Activated CD4-positive, alpha-beta T cell treated with anti-CD3 and anti-CD28 coated beads, Interleukin-2, amount 50 U/mL, for 1 hour (primary cell): ENCODE measurements at places on chromosomes 3 and 15.

DNA sequence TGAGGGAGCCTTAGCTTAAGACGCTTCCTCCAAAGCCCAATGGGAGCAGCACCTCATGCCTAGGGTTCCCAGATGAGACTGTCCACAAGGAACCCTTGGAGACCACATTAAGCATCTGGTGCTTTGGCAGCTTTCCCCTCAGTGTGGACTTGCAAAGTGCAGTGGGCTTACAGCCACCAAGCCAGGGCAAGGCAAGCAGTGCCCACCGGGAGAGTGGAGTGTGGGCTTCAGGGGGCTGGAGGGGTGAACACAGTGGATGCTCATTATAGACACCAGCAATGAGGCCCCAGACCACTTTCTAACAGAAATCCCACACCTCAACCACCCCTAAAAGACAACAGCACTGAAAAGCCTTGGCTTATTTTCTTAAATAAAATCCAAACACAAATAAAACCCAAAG, 9.1 kb upstream of the MUSTN1 start:
- DNase-seq = no peak

DNA sequence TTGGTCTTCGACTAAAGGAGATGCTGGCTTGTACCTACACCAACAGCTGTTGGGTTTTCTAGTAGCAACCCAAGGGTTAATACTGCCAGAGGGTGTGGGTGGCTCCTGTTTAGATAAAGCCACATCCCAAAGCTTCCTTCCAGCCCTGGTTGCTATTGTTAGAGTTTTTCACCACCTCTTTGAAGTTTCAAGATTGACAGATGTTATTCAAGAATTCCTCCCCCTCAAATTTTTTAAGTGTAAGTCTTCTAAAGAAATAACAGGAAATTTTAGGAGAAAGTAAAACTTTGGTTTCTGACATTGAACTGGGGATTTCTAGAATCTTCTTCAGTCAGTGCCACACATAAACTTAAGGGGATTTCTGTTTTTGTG, 60.9 kb downstream of the TGFBR2 start:
- no peak for DNase-seq

- DNase-seq = peak; percentile 6
Observed at GRCh38 chr3:197501879-197502620, 53.7 kb downstream of the BDH1 start.

DNA sequence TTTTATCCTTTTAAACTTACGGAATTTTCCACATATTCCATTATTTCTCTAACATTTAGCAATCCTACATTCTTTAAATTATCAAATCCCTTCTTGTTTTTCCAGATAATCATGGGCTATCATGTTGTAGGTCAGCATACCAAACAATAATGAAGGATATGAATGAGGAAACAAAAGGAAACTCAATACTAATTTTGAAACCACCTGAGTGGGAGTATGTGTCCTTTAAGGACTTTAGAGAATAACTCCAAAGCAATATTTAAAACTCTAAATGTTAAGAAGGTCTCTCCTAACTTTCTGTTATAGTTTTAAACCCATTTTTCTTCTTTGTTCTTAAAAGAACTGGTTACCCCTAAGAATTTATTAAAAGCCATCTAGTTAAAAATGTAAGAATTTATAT, 43.0 kb downstream of the TP53BP1 start:
- no peak for DNase-seq

DNA sequence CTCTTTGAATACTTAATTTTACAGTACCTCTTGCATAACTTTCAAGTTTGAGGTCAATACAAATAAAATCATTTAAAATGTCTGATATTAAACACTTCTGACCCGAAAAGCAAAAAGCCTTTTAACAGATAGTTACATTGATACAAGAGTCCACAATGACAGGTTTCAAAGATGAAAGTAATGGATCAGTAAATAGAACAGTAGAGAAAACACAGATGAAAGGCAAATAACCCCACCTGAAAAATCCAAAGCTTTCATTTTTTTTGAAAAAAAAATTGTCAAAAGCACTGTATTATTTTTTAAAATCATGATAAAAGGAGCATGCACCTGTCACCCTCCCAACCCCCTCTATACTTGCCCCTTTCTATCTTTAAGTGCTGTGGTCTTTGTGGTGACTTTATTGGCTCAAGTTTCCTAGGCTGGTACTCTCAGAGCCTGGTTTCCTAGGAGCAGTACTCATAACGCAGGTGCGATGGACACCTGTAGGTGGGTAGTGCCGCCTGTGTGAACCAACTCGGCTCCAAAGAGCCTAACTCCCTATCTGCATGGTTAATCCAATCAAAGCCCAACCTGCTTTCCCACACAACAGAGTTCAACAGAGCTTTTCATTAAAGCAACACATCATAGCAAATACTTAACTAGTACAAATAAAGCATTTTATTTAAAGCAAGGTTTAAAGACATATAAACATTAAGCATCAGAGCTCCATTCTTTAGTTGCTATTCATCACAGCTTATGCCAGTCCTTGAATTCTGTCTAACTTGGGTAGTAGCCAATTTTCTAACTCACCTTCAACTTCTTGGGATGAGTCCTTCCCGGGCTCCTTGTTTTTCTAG, 32.2 kb downstream of the LIPC start:
- DNase-seq = no peak

DNA sequence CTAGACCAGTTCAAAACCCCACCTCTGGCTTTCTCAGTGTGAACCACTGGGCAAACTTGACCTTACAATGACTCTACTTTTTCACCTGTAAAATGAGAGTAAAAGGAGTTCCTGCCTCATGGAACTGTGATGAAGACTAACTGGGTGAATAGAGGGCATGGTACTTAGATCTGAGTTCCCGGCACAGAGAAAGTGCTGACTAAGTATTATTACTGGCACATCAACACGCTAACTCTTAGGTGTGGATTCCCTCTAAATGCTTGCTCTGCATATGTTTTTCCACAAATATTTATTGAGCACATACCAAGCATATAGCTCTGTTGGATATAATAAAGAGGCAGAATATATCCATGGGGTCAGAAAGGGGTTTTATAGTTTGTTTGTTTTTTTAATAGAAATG, 437.8 kb downstream of the MAGI1 start:
- no peak for DNase-seq

GRCh38 chr3:13282986-13283876, 136.9 kb downstream of the NUP210 start:
- DNase-seq = peak; percentile 8

GRCh38 chr3:81268526-81268925, 492.9 kb downstream of the GBE1 start:
- no peak for DNase-seq

- no peak for DNase-seq
Observed at GRCh38 chr15:41832875-41833274, 5.0 kb downstream of the JMJD7 start.

DNA sequence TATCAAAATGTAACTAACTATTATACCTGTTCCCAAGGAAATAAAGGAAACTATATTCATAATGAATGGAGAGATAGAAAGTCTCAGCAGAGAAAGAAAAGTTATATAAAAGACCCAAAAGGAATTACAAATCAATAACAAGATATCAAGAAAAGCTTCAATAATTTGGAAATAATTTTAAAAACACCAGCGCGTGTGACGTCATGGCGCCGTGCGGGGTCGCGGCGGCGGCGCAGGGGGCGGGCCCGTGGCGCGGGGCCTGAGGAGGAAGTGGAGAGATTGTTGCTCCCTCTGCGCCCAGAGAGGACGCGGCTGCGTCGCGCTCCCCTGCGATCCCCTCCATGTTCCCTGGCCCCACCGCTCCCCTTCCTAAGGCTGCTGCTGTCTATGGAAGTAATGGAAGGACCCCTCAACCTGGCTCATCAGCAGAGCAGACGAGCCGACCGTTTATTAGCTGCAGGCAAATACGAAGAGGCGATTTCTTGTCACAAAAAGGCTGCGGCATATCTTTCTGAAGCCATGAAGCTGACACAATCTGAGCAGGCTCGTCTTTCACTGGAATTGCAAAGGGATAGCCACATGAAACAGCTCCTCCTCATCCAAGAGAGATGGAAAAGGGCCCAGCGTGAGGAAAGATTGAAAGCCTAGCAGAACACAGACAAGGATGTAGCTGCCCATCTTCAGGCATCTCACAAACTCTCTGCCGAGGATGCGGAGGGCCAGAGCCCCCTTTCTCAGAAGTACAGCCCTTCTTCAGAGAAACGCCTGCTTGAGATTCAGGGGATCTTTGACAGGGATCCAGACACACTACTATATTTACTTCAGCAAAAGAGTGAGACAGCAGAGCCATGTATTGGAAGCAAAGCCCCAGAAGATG, 4.1 kb downstream of the XCR1 start:
- no peak for DNase-seq

DNA sequence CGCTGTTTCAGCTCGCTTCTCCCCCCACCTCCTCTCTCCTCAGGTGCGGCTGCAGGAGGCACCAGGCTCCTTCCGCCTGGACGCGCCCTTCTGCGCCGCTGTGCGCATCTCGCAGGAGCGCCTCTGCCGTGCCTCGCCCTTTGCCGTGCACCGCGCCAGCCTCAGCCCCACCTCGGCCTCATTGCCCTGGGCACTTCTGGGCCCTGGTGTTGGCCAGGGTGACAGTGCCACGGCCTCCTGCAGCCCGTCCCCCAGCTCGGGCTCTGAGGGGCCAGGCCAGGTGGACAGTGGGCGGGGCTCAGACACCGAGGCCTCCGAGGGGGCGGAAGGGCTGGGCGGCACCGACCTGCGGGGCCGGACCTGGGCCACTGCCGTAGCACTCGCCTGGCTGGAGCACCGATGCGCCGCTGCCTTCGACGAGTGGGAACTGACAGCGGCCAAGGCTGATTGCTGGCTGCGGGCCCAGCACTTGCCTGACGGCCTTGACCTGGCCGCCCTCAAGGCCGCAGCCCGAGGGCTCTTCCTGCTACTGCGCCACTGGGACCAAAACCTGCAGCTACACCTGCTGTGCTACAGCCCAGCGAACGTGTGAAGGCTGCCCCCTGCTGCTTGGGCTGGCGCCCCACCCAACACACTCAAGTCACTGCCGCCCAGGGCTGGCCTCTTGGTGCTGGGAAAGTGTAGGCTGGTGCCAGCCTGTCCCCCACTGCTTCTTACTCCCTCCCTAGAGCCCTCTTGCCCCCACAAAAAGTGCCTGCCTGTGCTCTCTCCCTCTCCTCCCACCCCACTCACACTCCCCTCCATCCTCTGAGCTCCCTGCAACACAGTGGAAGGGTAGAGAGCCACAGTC, 7.1 kb downstream of the ALG3 start:
- DNase-seq = no peak

GRCh38 chr15:92288755-92289154, 104.9 kb upstream of the ST8SIA2 start:
- DNase-seq = no peak

DNA sequence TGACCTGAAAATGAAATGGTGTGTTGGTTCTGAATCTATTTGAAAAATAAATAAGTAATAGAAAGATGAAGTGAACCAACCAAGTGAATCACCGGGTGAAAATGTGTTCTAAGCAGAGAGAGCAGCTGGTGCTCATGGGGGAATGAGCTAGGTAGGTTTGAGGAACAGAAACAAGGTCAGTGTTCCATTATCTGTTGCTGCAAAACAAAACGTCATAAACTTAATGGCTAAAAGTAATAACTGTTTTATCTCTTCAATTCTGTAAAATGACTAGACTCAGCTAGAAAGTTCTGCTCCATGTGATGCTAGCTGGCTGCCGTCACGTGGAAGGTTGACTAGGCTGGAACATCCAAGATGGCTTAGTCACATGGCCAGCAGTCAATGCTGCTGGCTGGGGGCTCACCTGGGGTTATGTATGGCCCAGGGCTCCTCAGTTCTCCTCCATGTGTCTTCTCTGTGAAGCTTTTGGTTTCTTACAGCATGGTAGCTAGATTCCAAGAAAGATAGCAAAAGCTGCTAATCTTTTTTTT, 13.3 kb upstream of the SH3BP5 start:
- no peak for DNase-seq

- DNase-seq = no peak
Observed at GRCh38 chr3:16432714-16433113, 80.8 kb downstream of the RFTN1 start.

DNA sequence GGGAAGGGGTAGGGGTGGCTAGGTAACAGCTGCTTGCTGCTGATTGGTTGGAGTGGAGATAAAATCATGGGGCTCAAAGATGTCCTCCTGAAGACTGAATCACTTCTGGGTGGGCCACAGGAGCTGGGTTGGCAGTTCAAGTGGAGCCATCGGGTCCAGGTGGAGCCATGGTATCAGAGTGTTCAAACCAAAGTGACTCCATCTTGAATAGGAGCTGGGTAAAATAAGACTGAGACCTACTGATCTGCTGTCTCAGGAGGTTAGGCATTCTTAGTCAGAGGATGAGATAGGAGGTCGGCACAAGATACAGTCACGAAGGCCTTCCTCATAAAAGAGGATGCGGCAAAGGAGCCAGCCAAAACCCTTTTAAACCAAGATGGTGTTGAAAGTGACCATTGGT, 96.5 kb downstream of the RTP4 start:
- no peak for DNase-seq

GRCh38 chr3:160170409-160171370, 54.5 kb upstream of the C3orf80 start:
- no peak for DNase-seq

- no peak for DNase-seq
Observed at GRCh38 chr15:99211926-99212325, 37.5 kb downstream of the TTC23 start.

DNA sequence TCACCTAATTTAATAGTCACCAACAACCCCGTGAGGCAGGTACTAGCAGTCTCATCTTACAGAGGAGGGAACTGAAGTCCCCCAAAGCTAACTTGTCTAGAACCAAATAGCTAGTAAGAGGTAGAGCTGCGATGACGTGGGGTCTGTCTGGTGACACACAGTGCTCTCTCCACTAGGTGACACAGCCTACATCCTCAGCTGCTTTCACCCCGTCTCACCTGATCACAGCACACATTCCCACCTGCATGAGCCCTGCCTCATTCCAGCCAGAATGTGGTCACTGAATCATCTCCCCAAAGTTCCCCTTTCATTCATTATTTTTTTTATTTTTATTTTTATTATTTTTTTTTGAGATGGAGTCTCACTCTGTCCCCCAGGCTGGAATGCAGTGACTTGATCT, 21.3 kb upstream of the MAGEF1 start:
- DNase-seq = no peak

DNA sequence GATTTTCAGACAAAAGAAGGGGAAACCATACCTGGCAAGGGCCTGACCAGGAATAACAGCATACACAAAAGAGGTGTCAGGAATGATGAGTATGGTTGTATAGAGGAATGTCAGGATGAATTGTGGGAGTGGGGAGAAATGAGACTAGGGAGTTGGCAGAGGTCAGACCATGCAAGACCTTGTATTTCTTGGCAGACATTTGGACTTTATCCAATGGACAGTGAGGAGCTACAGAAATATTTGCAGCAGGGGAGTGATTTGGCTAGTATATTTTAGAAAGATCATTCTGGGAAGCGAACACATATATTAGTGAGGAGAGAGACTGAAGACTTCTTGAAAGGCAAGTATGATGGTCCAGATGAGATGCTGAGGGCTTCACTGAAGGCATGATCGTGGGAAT, 25.4 kb upstream of the ALPK3 start:
- no peak for DNase-seq

GRCh38 chr3:131645638-131646037, 142.9 kb upstream of the MRPL3 start:
- no peak for DNase-seq

DNA sequence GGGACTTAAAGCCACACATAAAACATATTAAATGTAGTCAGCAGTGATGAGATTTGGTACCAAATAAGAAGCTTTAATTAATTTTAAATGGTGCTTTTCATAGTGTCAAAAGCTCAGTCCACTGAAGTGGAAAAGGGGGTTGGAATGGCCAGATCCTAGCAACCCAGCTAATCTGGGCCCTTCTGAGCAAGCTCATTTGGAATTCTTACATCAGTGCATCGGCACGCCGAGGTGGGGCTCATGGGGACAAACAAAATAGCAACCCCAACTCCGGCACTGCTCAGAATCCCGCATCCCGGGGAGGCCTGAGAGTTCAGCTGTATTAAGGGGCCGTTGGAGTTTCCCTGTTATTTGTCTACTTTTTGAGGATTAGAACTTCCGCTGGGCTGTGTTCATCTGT, 526.4 kb downstream of the SOX2 start:
- no peak for DNase-seq
